Eye (tissue), 1 donor: ENCODE measurements at places on chromosomes 6 and 20.
A peak's percentile ranks its signal among the peaks of the same experiment; 100 is the strongest.

DNA sequence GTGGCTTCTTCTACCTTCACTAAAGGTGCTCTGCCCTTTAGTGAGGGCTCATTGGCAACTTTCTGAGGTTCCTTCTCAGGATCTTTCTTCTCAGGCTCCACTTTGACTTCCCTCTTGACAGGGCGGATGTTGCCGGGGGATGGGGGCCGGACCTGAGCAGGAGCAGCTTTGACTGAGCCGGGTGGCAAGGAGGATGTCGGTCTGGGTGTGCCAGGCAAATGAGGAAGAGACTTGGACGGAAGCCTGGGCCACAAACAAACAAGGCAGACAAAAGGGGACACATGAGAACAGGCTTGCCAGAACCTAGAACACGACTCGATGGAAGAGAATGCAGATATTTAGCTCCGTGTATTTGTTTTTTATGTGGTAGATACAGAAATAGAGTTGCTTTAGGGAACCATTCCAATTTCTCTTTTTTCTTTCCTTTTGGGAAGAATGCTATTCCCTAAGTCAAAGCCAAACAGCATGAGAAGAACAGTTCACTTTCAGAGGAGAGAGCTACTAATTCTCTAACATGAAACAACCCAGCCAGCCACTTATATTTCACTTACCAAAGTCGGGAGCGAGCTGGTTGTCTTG is 76.2 kb upstream of the BCLAF1 start:
- DNase-seq, result no peak

DNA sequence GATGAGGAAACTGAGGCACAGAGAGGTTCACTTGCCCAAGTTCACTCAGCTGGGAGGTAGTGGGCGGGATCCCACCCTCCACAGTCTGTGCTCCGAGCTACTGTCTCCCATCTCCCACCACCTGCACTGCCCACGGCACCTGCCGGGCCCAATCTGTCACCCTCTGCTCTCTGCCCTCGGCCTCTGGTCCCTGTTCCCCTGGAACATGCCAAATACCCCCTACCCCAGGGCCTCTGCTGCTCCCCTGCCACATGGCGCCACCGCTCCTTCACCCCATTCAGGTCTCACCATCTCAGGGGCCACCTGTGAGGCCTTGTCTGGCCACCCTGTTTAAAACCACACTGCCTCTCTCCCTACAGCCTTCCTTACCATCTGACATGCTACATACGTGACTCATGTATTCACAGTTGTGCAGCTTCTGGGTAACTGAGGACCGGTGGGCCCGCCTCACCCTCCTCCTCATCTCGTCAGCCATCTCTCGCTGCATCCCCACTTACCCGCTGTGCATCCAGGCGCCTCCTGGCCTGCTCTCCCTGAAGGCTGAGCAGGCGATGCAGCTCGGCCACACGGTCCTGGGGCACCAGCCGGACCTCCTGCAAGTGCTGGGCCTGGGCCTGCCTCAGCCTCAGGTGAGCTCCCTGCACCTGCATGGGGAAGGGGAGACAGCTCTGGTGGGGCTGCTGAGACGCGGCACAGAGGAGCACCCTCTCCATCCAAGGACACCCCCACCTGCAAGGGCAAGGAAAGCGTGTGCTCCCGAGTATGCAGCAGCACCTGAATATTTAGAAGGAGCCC is 50.6 kb downstream of the GINS1 start:
- no peak for DNase-seq

DNA sequence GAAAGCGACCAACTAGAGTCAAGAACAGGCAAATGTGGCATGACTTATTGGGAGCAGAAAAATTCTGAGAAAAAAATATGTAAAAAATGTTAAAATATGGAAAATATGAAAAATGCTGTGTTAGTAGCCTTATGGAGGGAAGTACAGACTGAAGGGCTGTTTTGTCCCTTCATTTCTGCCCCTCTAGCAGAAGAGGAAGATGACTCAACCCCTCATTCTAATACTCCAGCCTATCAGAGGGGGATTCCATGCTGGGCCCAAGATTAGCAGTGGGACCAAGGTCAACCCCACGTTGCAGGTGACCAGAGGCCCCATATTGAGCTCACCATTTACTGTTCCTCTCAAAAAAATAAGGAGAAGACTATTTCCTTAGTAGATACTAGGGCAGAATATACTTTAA is 8.4 kb downstream of the MUC21 start:
- DNase-seq, result no peak

- no peak for DNase-seq
Observed at GRCh38 chr20:48689388-48689787, 138.4 kb downstream of the PREX1 start.

DNA sequence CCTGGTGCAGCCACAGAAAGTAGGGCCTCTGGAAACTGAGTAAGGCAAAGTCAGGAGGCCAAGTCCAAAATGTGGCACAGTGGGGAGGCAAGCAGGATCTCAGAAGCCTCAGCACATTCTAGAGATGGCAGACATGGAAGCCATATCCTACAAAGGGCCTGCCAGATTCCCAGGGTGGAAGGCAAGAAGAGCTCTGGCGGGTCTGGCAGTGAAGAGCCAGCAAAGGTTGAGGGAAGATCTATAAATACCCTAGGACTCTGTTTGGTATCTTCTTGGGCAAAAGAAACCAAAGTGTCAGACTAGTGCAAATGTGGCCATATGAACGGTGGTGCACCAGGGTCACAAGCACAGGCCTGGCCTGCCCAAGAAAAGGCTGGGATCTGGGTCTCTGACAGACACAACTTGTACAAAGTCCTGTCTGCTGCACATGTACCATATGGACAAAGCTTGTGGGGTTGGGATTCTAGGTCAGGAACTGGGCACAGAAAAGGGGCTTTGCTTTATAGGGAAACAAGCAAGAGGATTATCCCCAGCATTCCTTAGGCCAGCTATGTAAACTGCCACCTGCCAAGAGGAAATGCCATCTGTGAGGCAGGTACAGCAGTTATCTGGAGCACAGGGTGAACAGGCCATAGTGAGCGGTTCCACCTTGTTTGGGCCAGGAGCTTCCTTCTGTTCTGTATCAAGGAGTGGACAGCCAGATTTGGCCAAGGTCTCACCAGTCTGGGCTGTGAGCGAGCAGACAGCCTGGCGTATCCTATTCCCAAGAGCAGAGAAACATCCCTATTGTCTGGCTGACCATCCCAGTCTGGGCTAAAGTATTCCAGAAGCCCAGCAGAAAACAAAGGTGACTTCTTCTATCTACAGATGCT is 36.3 kb upstream of the SLC4A11 start:
- no peak for DNase-seq

DNA sequence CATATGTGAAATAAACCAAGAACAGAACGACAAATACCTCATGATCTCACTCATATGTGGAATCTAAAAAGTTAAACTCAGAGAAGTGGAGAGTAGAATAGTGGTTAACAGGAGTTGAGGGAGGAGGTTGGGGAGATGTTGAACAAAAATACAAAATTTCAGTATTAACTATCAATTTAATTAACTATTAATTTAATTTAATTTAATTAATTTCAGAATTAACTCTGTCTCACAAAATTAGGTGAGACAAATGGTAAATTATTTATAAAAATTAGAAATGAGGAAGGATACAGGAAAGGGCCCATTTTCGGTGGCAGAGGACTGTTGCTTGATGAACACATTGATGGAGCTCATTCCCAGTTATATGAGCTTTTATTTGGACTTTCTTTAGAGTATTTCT is 166.0 kb upstream of the FAM83B start:
- no peak for DNase-seq

DNA sequence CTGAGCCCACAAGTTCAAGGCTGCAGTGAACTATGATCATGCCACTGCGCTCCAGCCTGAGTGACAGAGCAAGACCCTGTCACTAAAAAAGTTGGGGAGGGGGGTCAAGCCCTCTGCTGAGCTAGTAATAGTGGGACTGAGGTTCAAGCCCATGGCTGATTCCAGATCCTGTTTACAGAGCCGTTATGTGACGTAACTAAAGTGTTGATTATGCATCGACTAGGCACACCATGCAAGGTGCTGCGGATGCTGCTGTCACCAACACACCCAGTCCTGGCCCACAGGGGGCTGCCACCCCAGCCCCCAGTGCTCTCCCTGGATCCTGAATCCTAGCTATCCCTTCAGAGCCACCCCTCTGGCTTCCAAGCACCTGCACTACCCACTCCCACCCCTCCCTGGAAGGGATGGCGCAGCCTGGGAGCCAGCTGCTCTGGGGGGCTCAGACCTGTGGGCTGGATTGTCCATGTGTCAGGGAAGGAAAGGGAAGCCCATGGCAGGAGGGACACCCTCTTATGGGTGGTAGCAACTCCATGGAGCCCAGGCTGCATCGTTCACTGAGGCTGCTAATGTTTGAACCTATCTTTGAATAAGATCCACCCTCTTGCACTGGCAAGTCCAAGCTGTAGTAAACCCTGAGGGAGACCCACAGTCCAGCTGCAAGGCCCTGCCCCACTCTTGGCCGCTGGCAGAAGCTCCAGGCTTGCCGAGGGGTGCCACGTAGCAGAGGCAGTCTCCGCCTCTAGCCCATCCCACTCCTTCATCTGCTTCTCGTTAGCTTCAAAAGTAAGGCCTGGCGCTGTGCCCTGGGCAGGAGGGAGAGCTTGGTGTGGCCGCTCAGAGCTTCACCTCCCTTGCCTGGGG is 95.0 kb downstream of the SNX5 start:
- peak; percentile 92 for DNase-seq

DNA sequence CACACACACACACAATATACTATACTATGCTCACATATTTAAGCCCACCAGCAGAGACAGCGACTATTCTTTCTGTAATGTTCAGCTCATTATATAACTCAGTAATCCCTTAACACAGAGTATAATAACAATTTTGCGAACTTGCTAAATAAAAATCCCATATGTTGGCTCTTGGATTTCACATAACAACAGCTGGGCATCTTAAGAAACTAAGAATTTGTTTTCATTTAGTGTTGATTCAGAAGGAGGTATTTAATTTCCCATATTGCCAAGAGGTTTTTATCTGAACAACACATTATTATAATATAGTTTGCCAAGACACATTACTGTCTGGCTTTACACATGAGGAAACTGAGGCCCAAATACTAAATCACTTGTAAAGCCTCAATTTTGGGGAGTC is 7.4 kb downstream of the ECT2L start:
- DNase-seq, result no peak

- no peak for DNase-seq
Observed at GRCh38 chr6:128064540-128064895, 163.7 kb upstream of the THEMIS start.

GRCh38 chr6:46626228-46626909 is 26.2 kb downstream of the CYP39A1 start:
- DNase-seq, result peak; percentile 60

DNA sequence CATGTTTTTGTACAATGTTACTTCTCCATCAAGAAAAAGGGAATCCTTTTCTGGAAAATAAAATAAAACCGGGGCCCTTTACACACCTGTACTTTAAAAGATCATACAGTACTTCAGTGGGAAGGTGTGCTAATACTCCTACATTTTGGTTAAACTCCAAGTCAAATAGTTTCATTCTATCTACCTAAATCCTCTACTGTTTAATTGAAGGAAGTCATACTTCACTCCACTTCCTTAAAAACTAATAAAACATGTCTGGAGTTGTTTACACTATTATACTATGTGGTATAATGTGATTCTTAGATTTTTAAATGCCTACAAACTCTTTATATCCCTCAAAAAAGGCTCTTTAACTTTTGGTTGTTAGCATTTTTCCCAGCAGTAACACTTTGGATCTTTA is 18.6 kb upstream of the HBS1L start:
- DNase-seq, result no peak

- DNase-seq, result peak; percentile 46
Observed at GRCh38 chr6:51513891-51514747, 573.3 kb downstream of the PKHD1 start.

DNA sequence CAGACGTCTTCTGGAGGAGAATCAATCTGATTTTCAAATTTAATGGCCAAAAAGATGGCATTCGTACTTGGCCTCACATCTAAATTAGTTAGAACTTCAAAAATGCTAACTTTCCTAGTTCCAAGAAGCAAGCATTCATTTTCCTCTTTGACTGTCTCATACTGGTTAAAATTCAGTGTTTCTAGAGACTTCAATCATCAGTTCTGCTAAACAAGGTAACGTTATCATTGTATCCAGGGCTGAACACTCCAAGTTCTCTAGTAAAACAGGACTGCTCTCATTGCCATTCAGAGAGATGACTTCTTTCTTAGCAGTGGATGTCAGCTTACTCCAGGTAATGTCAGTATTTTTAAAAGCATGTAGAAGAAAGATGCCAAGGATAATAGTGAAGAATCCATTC is 34.6 kb upstream of the ENTPD6 start:
- no peak for DNase-seq

DNA sequence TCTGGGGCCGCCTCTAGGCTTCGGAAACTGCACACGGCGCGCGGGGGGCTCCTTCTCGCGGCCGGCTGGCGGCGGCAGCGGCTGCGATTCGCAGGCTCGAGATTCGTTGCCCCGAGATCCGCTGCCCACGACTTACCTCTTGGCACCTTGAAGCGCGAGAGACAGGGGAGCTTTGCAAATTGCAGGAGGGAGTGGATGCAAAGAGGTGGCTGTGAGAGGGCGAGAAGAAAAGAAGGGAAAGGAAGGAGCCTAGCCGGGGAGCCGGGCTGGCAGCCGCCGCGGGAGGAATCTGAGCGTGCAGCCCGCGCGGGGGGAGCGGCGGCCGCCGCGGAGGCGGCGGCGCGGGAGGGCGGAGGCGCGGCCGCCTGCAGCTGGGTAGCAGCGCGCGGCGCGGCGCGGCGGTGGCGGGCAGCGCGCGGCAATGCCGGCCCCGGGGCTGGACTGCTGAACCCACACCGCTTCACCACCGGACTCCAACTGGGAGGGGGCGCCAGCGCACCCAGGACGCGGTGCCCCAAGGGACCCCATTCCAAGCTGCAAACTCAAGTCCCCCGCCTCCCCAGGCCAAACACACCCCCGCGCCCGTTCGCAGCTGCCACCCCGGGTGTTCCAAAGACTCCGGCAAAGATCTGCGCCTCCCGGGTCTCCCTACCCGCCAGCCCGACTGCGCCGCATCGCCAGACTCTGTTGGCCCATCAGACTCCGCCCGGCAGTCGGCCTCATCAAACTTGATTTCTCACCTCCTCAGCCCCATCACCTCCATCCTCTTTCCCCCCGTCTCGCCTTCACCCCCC is 44.2 kb upstream of the SUPT3H start:
- DNase-seq, result peak; percentile 86

DNA sequence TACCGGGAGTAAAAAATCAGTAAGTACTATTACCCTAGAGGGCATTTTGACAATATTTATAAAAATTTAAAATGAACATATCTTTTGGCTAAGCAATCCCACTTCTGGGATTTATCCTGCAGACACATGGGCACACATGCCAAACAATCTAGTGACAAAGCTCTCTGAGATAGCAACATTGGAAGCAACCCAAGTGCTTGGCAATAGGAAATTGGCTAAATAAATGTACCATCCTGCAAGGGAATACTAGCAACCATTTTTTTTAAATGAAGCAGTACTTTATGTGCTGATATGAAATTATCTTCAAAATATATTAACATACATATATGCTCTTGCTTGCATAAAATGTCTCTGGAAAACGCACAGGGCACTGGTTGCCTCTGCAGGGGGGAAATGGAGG is 133.8 kb downstream of the SNX5 start:
- DNase-seq, result no peak

DNA sequence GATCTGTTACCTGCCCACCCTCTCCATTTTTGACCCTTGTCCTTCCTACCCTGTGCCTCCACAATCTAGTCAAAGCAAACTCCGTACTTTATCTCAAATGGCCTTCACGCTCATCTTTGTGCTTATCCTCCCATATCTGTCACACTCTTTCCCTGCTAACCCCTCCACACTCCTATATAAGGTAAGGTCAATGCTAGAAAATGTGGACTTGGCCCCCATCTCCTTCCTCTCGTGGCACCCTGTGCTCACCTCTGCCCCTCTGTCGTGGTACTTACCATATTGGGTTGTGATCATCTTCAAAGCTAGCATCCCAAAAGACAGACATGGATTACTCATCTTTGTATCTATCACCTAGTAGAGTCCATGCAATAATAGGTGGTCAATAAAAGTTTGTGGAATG is 127.6 kb upstream of the FOXQ1 start:
- DNase-seq, result no peak
